ENCODE measurements at places on chromosomes 1 and 21.

- no peak for DNase-seq
These were observed 3.5 kb upstream of the ICMT start for GRCh38 chr1:6239213-6239752.

DNA sequence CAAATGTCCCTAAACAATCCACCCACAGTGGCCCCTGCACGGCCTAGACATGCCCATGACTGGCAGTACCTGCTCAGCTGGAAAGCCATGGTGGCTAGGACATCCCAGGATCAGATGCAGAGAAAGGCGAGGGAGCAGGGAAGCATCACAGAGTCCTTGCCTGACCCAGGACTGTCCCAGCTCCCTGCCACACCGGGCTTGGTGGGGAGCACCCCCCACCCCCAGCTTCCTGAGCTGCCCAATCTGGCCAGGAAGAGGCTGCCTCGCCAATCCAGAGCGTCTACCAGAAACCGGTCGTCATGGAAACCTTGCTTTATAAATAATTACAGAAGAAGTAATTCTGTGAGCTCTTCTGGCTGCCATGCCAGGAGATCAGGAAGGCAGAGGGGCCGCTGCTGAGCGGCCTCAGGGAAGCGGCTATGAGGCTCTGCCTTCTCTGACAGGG lies 34.8 kb downstream of the ACOT7 start:
- no peak for DNase-seq

DNA sequence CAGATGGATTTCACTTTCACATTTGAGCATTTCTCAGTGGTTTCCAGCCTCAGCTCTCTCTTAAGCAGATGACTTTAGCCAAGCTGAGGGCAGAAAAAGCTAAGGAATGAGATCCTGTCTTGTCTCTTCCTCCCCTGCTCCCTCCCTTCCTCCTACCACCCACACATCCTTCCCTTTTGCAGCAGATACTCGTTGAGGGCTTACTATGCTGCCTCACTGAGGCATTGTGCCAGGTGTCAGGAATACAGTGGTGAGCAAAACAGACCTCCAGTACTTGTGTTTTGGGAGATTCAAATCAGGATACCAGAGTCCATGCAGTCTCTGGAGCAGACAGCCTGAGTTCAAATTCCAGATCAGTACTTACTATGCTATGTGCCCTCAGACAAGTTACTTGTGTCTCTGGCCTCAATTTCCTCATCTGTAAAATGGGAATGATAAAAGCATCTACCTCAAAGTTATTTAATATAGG lies 43.2 kb downstream of the KIF26B start:
- DNase-seq: no peak

- no peak for DNase-seq
These were observed 15.0 kb downstream of the HLX start for GRCh38 chr1:220894025-220894923.

- no peak for DNase-seq
These were observed 162.2 kb downstream of the PLXNA2 start for GRCh38 chr1:208081972-208082371.

GRCh38 chr1:24111996-24112779 lies at the start of gene MYOM3:
Gene MYOM3 (minus strand): TSS chr1:24112135. CDS start chr1:24108636, 3,499 bp downstream.
- DNase-seq: peak; percentile 73

- DNase-seq: no peak
These were observed 11.3 kb upstream of the UCK2 start for GRCh38 chr1:165816157-165816556.

GRCh38 chr1:152107031-152107983 lies 7.9 kb downstream of the TCHH start:
- DNase-seq: no peak

Data from HTR-8/SVneo (cell line).